ENCODE measurements at places on chromosomes 16 and 17. TPM values are rescaled to one million over a fixed set of nuclear protein-coding genes. Genes with fewer than 3 reads are reported as not detected.
A peak's percentile ranks its signal among the peaks of the same experiment; 100 is the strongest.

DNA sequence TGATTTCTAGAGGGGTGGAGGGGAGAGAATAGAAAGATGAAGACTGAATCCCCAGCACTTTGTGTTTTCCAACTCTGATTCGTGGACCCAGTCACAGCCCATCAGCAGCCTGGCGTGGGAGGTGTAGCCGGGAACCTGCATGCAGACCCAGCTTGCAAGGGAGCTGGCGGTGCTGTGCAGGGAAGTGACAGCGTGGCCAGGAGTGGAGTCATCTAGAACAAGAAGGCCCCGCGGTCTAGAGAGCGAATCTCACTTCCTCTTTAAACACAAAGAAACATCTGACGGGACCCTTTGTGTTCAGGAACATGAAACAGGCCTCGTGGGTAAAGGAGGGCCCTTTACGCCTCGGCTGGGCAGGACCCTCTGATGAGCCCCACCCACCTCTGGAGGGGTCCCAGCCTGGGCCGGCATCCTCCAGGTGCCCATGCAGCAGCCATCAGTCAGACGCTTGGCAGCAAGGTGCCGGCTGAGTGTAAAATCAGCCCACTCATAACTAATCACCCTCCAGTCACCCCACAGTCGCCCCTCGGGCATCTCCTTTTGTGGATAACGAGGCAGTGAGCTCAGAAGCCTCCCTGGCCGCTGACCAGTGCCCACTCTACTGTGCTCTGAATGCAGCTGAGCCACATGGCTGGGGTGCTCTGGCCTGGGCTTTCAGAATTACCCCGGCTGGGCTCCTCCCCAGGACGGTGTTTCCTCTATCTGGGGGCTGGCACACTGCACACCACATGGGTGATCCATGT, 4.4 kb downstream of the SNAI3 start:
- no peak for DNase-seq

- no peak for DNase-seq
Measured at GRCh38 chr17:49928126-49928800, 40.7 kb upstream of the DLX4 start.

The SF3B3 gene
- total RNA-seq, result 110 TPM

- no peak for DNase-seq
Measured at GRCh38 chr17:55303701-55304145, 39.0 kb downstream of the HLF start.

DNA sequence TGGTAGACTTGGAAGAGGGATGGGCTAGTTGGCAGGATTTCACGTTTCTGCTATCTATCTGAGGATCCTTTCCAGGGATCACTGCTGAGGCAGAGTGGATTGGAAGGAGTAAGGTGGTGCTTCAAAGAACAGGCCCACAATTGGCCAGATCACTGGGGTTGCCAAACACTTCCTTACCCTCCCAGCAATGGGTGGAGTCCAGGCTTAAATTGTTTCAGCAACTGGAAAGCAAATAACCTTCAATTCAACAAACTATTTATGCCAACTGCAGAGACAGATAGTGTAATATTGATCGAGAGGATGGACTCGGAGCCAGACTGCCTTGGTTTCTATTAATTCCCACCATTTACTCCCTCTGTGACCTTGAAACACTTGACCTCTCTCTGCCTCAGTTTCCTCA, 2.1 kb downstream of the ARRB2 start:
- peak; percentile 71 for DNase-seq

Measured in right lobe of liver (tissue), 6 donors.